NCI-H1048 (cell line): ENCODE measurements at places on chromosomes 6 and 20.

- DNase-seq: no peak
These were observed 36.6 kb downstream of the ADGRF1 start for GRCh38 chr6:47005486-47005885.

DNA sequence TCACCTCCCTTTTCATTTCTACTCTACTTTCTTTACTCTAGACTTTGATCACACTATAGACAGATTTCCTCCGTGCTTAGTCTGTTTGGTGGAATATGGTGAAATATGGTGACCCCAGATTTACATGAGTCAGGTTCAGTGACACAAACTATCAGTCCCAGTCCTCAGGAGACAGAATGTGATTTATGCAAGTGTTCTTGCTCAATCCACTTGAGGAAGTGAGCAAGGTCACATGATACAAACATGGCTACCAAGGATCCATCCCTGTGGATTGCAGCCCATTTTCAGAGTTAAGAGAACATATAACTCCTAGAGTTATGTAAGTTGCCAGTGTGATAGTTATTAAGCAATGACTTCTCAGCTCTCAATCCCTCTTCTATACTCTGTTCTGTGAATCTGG is 23.7 kb upstream of the TSHZ2 start:
- DNase-seq: no peak

DNA sequence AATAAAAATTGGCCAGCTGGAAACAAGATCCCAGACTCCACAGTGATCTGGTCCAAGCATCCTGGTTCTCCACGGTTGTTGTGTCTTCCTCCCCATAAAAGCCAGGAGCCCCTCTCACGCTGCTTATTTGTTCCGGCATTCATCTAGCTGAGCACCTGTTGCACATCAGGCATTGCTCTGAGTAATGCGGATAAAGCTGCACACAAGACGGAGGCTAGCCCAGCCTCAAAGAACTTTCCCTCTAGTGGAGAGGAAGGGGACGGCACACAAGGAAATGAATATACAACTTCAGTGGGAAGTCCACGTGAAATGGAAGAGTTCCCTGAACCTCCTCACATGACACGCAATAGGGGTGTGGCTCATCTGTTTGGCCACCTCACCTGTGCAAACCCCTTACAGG is 30.3 kb upstream of the NXT1 start:
- no peak for DNase-seq

GRCh38 chr6:149168968-149169367 is 148.5 kb upstream of the TAB2 start:
- no peak for DNase-seq

DNA sequence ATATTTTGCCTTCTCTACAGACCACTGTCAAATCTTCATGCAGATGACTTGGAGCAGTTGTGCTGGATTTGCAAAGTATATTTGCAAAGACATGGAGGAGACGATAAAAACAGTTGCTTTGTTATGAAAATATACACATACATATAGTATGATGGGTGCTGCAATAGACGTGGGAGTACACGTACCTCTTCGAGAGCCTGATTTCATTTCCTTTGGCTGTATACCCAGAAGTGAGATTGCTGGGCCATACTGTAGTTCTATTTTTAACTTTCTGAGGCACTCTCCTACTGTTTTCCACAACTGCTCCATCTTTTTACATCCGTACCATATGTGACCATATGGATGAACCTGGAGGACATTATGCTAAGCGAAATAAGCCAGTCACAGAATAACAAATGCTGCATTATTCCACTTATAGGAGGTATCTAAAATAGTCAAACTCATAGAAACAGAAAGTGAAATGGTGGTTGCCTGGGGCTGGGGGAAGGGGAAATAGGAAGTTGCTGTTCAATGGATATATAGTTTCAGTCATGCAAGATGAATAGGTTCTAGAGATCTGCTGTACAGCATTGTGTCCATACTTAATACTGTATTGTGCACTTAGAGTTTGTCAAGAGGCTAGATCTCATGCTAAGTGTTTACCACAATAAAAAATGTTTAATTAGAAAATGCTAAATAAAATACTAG is 223.8 kb downstream of the HAO1 start:
- DNase-seq: no peak

- DNase-seq: no peak
These were observed 72.8 kb upstream of the PMEPA1 start for GRCh38 chr20:57782631-57783041.

GRCh38 chr6:170050591-170051041 is 240.3 kb downstream of the DLL1 start:
- no peak for DNase-seq

- no peak for DNase-seq
These were observed 25.1 kb upstream of the RPP40 start for GRCh38 chr6:5028921-5029320.

DNA sequence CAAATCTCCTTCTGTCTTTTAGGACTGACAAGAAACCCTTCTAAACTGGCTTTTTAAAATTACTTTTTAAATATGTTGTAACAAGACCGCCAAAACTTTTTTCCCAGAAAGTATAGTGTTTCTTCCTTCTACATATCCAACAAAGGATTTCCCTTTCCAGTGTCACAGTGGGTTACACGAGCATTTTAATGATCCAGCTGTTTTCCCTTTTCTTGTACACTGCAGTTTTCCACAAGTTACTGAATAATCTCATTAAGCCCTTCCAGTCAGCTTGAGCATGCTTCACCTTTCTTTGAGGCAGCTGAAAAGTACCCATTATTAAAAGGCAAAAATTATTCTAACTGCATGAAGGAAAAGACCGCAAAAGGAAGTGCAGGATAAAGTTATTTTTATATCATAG is 48.6 kb downstream of the CD24 start:
- DNase-seq: no peak

DNA sequence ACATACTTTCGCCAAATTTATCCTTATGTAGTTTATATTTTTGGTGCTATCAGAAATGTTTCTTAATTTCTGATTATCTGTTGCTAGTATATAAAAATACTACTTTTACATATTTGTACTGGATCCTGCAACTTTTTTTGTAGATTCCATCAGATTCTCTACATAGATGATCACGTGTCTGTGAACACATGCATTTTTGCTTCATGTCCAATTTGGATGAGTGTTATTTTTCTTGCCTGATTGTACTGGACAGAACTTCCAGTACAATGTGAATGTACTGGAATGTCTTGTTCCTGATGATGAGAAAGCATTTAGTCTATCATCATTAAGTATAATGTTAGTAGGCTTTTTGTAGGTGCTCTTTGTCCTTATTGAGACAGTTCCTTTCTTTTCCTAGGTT is 25.0 kb upstream of the SSR1 start:
- DNase-seq: no peak

GRCh38 chr6:28525496-28526039 is at the start of gene GPX5:
Gene GPX5 (plus strand): TSS chr6:28525881. CDS start chr6:28526014, 133 bp downstream.
- DNase-seq: no peak

DNA sequence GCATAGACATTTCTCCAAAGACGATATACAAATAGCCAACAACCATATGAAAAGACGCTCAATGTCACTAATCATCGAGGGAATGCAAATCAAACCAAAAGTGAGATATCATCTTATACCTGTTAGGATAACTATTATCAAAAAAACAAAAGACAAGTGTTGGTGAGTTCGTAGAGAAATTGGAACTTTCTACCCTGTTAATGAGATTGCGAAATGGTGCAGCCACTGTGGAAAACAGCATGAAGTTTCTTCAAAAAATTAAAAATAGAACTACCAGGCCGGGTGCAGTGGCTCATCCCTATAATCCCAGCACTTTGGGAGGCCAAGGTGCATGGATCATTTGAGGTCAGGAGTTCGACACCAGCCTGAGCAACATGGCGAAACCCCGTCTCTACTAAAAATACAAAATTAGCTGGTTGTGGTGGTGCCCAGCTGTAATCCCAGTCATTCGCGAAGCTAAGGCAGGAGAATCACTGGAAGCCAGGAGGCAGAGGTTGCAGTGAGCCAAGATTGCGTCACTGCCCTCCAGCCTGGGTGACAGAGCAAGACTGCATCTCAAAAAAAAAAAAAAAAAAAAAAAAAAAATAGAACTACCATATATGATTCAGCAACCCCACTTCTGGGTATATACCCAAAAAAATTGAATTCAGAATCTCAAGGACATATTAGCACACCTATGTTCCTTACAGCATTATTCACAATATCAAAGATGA is 170.0 kb upstream of the ZNF184 start:
- DNase-seq: no peak

GRCh38 chr20:36929290-36929689 is 22.2 kb downstream of the SAMHD1 start:
- DNase-seq: no peak

- no peak for DNase-seq
These were observed 29.2 kb downstream of the DEFB114 start for GRCh38 chr6:49934770-49935169.

- DNase-seq: no peak
These were observed 71.8 kb downstream of the RIOK1 start for GRCh38 chr6:7461416-7461815.

DNA sequence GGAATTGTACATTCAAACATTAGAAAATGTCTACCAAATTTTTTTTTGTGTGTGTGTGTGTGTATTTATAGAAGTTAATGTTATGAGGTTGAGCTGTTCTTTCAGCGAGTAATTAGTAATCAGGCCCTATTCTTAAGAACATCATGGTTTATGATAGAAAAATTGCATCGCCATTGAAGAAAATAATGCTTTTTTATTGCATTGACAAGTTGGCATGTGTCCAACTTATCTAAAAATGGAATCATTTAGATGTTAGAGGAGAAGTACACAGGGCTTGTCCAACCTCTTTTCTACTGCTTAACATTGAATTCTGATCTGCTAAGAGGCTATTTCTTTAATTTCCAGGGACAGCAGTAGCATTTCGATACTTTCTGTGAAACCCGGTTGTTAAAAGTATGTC is 61.6 kb upstream of the ADGRG6 start:
- no peak for DNase-seq

DNA sequence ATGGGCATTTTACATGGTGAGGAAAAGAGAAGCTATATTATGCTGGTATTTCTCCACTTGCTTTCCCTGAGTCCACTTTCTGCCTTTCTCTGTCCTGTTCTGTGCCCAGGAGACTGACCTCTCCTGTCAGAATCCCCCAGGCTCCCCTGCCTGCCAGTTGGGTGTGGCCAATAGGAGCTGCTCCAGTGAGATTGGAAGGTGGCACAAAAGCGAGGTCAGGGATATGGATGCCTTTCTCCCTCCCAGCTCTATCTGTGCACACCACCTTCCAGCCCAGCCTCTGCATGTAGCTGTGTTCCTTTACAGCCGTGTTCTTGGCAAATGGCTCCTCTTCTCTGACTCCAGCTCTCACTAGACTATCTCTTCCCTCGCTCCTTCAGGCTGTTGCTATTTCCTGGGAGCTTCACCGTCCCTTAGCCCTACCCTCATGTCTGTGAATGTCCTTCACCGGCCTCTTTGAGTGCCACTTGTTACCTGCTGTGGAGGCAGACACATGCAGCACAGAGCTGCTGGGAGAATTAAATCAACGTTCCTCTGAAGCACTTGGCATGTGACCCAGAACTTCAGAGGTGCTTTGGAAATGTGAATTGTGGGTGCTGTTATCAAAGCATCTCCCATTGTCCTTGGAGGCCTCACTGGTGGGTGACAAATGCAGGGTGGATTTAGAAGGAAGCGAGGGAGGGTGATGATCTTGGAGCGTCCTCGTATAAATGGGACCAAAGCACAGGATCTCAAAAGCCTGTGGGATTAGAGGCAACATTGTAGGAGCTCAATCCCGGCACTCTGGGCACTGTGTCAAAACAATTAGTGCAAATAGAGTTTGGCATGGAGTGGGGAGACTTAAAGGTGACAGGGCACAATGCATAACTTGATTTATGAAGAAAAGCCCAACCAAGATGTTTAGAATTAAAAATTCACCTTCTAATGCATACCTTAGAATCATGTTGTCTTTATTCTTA is 28.9 kb upstream of the RALGAPA2 start:
- DNase-seq: no peak

DNA sequence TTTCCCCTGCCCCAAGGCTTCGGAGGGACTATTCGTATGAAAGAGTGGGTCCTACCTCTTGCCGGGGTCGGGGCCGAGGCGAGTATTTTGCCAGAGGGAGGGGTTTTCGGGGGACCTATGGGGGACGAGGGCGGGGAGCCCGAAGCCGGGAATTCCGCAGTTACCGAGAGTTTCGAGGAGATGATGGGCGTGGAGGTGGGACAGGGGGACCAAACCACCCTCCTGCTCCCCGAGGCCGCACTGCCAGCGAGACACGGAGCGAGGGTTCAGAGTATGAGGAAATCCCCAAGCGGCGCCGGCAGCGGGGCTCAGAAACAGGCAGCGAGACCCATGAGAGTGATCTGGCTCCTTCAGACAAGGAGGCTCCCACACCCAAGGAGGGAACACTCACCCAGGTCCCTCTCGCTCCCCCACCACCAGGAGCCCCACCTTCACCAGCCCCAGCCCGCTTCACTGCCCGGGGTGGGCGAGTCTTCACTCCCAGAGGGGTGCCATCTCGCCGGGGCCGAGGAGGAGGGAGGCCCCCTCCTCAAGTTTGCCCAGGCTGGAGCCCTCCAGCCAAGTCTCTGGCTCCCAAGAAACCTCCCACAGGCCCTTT is 11.3 kb downstream of the PRRC2A start:
- no peak for DNase-seq

GRCh38 chr6:150835620-150836019 is 29.9 kb upstream of the MTHFD1L start:
- no peak for DNase-seq
